HAP-1 (cell line): ENCODE measurements at places on chromosomes 11 and 22.

- DNase-seq, result no peak
These were observed 30.9 kb downstream of the PHF21A start for GRCh38 chr11:46090375-46090774.

GRCh38 chr11:128598506-128599150 is 11.3 kb upstream of the ETS1 start:
- DNase-seq, result no peak

DNA sequence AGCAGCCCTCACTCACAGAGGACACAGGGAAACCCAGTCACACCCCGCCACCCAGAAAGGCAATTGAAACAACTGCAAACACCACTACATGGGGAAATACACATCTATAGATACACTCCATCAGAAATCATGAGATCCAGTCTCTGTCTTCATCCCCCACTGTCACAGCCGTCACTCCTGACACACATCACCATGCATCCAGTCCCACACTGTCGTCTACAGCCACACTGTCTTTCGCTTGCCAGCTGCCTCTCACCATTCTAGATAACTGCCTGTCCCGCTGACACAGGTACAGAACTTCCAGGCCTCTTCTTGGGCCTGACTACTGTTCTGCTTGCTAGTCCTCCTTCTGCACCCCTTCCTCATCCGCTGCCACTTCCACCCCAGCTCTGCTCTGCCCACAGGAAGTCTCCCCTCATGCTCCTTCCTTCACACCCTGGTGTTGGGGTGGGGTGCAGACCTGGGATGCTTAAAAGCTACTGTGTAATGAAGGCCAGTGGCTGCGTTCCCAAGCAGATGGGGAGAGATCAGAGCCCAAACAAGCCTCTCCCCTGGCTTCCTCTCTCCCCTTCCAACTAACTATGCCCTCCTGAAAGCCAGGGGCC is 42.6 kb downstream of the SLC22A12 start:
- DNase-seq, result no peak

DNA sequence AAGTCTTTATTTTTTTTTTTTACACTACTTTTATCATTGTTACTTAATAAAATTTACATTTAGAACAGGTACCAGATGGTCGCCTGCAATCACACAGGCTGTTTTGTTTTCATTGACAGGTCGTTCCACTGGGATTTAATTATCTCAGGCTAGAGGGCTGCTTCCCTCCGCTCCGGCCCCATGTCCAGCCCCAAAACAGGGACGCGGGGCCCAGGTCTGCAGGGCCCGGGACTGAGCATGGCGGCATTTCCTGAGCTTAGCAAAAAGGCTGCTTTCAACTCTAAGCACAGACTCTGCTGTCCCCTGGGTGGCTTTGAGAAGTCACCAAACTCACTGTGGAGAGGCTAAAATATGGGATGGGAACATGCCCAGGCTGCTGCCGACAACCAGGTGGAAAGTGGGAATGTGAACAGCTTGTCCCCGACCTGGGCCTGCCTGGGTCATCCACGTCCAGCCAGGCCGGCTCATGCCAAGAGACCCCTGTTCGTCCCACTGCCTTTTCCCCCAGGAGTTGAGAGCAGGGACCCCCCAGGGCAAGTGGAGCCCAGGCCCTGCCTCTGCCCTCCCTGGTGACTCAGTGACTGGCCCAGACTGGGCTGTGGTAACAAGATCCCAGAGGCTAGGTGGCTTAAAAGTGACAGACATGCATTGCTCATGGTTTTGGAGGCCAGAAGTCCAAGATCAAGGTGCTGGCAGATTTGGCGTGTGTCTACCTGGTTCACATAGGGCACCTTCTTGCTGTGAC is 150.0 kb downstream of the SHANK2 start:
- DNase-seq, result no peak

DNA sequence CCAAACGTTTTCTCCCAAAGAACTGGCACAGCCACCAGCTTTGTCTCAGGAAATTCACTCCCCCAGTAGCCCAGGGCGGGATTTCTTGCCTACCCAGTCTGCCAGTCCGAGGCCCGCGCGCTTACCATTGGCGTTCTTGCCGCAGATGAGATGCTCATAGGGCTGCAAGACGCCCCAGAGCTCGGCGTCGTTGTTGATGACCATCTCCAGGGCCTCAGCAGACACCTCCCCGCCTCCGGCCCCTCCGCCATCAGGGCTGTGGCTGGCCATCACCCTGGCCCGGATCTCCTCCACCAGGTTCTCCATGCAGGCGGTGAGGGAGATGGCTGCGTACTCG is 1.3 kb downstream of the ABTB2 start:
- no peak for DNase-seq

- DNase-seq, result no peak
These were observed 34.9 kb downstream of the ST3GAL4 start for GRCh38 chr11:126390272-126390867.
